NCI-H2081 (cell line): ENCODE measurements at places on chromosomes 6 and 20.
A peak's percentile ranks its signal among the peaks of the same experiment; 100 is the strongest.

- no peak for DNase-seq
These were observed 51.6 kb upstream of the FAM83D start for GRCh38 chr20:38874460-38875174.

DNA sequence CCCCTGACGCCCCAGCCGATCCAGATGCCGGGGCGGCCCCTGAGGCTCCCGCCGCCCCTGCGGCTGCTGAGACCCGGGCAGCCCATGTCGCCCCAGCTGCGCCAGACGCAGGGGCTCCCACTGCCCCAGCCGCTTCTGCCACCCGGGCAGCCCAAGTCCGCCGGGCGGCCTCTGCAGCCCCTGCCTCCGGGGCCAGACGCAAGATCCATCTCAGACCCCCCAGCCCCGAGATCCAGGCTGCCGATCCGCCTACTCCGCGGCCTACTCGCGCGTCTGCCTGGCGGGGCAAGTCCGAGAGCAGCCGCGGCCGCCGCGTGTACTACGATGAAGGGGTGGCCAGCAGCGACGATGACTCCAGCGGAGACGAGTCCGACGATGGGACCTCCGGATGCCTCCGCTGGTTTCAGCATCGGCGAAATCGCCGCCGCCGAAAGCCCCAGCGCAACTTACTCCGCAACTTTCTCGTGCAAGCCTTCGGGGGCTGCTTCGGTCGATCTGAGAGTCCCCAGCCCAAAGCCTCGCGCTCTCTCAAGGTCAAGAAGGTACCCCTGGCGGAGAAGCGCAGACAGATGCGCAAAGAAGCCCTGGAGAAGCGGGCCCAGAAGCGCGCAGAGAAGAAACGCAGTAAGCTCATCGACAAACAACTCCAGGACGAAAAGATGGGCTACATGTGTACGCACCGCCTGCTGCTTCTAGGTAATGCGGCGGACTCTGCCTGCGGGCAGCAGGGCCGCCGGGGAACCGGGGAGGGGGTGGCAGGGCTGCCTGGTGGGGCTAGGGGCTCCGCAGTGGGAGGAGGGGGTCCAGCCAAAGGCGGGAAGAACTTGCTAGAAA lies 2.3 kb downstream of the GNAS start:
- no peak for DNase-seq

DNA sequence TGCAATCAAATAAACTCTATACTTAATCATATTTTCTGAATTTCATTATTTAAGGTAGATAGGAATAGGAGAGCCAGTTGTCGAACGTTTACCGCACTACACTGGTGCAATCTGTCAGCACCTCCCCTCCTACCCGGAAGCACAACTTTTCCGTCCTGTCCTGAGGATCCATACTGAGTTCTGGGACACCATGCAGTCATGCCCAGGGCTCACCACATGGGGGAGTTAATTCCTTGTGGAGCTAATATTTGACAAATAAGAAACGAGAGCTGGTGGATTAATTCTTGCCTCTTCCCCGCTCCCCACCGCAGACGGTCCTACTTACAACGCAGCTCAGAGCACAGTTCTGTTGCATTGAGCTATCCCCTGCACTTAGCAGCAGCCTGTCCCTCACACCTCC lies 107.7 kb upstream of the RALGAPA2 start:
- no peak for DNase-seq

GRCh38 chr6:35317483-35318195 lies 20.0 kb downstream of the DEF6 start:
- no peak for DNase-seq

DNA sequence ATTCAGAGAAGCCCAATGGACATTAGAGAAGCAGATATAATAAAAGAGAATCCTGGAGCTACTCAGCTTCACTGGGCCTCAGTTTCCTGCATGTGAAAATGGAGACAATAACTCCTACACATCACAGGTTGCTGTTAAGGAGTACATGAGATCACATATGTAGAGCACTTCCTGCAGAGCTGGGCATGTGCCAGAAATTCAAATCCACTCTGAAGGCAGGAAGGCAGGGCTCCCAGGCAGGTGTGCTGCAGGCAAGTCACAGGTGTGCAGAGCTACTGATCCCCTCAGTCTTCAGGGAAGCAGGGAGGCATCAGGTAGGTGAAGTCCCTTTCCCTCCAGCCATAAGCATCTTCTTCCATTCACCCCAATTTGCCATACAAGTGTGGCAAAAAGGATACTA lies 48.0 kb downstream of the DST start:
- DNase-seq, result peak; percentile 42

DNA sequence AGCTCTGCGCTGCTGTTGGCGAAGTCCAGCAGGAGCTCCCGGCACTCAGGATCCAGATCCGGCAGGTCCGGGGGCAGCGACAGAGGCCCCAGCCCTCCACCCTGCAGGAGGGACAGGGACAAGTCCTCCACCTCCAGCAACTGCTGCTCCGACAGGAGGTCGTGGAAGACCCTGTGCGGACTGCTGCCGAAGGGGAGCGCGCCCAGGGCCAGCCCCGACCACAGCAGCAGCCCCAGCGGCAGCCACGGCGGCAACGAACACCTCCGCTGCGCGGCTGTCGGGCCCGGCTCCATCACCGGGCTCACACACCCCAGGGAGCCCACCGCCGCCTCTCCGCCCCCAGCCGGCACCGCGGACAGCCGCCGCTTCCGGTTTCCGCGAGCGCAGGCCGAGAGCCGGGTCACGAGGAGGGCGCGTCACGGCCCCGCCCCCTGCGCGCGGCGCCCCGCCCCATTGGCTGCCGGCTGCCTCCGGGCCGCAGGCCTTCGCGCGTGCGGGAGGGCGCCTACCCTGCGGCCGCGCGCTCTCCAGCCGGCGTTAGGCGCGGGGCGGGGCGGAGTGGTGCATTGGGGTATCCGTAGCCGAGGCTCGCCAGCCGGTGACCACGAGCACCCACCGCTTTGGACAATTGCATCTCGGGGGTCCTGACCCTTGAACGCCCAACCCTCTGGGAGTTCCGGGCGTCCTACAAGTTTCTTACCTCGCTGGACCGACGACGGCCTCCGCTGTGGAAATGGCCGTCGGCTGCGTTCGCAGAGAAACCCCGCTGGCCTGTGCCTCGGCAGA lies at the start of gene OSTM1:
Gene OSTM1 (minus strand): TSS at position 383 of the 786 bp plus-strand sequence. CDS start 90 bp downstream, at position 293.
- peak; percentile 66 for DNase-seq

DNA sequence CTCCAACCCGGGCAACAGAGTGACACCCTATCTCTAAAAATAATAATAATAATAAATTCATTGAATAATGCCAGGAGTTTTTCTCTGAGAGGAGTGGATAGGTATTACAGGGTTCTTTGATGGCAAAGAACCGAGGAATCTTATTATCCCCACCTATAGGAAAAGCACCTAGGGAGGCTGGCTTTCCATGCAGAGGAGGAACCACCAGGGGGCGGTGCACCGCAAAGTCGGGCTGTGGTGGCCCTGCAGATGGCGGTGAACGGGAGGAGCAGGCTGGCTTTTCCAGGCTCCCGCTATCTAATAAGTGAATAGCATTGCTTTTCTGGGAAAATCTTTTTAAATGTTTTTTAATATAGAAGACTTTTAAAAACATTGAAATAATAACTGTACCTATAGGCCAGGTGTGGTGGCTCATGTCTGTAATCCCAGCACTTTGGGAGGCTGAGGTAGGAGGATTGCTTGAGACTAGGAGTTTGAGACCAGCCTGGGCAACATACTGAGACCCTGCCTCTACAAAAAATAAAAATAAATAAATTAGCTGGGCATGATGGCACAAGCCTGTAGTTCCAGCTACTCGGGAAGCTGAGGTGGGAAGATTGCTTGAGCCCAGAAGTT lies 864.2 kb downstream of the KIF16B start:
- no peak for DNase-seq

DNA sequence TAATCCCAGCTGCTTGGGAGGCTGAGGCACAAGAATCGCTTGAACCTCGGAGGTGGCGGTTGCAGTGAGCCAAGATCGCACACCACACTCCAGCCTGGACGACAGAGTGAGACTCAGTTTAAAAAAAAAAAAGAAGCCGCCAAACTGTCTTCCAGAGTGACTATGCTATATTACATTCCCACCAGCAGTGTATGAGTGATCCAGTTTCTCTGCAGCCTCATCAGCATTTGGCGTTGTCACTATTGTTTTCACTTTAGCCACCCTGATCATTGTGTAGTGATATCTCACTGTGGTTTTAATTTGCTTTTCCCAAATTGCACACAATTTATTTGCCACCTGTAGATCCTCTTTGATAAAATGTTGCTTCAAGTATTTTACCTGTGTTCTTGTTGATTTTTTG lies 6.0 kb upstream of the AKAP12 start:
- DNase-seq, result no peak

GRCh38 chr20:15515691-15516090 lies 1057.6 kb downstream of the KIF16B start:
- DNase-seq, result no peak

DNA sequence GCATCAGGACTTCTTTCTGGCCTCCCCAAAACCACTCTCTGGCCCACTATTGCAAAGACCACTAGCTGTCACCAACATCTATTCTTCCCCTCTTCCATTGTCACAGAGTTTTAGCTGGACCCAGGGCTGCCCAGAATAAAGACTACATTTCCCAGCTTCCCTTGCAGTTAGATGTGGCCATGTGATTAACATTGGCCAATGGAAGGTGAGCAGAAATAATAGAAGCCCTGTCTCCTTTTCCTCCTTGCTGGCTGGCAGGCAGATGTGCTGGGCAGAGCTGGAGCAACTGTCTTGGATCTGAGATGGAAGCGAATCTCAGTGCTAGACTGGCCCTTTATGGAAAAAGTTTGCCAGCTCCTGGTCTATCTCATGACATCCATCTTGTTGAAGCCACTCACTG lies 97.0 kb downstream of the KCNB1 start:
- no peak for DNase-seq

DNA sequence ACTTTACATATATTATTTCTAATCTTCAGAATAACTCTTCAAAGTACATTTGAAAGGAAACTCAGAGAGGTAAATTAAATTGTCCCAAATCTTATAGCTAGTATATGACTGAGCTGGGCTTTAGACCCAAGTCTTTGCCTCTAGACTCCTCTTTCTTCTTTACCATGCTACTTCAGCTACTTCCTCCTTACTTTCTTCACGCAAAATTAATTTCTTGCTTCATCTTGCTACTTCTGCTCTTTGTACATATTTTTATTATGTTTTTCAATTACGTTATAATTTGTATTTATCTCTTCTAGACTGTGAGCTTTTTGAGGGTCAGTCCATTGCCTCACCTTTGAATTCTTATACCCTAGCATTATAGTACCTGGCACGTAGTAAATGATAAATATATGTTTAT lies 5.3 kb downstream of the TMEM170B start:
- no peak for DNase-seq

- DNase-seq, result no peak
These were observed 30.9 kb downstream of the FRMD1 start for GRCh38 chr6:168047841-168048723.

GRCh38 chr20:17648791-17649730 lies 33.0 kb downstream of the RRBP1 start:
- DNase-seq, result peak; percentile 69

- DNase-seq, result no peak
These were observed 188.2 kb downstream of the PLCB1 start for GRCh38 chr20:8320306-8320705.

DNA sequence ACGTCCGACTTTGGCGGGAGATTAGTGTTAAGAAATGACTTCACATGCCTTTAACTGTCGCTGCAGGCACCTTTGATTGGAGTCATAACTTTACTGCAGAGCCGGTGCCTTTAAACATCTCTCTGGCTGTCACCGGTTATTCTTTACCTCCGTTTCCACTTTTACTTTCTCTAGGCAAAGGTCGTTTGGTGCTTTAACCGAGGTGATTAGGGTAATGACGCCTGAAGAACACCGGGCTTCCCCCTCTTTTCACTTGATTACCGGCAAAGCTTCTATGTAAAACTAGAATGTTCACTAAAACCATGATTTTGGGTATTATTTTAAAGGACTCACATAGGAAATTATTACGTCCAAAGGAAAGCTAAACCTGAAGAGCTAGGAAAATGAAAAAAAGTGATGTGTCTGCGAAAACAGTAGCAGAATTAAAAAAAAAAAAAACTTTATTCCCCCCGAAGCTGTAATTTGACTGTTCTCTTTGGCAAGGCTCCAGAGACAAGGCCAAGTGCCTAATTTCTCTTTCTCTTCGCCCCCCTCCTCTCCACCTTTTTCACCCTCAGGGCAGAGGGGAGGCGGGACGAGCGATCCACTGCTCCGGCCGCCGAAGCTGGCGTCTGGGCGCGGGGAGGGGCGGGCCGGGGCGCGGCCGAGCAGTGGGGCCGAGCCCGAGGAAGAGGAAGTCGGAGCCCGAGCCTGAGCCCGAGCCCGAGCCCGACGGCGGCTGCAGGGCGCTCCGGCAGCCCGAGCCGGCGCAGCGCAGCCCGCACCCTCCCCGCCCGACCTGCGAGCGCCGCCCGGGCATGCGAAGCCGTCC lies at the start of gene PLEKHG1:
Gene PLEKHG1 (plus strand): TSS at position 687 of the 811 bp plus-strand sequence. CDS start 133,797 bp downstream, outside the sequence.
- DNase-seq, result peak; percentile 8

DNA sequence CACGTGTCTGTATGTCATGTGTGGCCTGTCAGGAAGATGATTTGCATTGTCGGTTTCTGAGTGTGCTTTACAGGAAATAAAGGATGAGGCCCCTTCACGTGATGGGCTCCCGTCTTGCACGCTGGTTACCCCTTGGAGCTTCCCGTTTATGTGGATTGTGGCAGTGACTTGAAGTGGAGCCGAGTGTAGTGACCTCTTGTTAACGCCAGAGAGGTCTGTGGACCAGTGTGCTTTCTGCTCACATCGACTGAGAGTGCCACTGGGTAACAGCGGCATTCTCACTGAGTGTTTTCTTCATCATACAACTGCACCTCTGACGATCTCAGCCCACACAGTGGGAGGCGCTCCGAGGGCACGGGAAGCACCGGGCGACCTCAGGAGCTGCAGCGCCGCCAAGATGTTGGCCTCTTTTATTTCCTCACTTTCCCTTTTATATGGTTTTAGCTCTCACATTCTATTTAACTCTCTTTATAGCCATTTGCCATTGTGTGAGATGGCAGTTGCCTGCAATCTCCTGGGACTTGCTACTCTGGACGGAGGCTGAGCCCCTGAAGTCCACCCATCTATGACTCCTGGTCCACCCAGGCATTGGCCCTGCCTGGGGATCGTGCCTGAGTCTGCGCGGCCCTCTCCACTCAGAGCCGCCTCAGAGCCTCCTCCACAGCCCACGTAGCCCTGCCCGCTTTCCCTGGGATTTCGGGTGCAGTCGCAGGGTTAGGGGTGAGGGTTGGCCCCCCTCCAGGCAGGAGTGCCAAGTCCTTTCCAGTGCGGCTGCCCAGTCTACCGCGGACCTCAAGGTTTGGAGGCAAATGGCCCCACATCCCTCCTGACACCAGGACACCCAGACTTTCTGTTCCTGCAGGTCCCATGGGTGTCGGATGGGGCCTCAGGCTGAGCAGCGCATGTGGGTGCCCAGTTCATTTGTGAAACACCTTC lies 238.9 kb downstream of the ERMARD start:
- DNase-seq, result no peak

DNA sequence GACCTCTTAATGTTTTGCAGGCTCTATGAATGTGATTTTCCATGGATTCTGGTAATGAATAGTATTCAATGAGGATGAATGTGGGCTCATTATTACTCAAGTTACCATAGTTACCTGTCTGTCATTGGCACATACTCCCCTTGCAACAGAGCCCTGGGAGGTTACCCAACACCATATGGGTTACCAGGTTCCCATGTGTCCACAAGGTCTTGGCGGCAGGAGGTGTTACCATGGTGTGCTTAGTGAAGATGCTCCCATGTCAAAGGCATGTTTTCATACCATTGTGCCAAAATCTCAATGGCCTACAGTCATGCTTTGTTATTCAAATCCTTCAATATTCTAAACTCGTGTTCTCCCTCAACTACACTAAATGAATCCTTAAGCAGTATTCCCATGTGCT lies 232.5 kb downstream of the HDGFL1 start:
- DNase-seq, result no peak
